ENCODE measurements at places on chromosomes 16 and 17.

DNA sequence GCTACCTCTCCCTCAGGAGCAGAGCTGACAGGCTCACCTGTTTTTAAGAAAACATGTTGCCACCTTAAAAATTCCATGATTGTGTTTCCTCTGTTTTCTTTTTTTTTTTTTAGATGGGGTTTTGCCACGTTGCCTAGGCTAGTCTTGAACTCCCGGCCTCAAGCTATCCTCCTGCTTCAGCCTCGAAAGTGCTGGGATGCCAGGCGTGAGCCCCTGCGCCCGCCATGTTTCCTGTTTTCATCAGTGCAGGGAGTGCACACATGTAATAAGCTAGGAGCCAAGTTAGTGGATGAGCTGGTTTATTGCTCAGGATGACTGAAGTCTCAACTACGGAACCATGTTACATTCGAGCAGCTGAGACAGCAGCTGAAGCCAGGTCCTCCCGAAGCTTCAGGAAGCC, 13.6 kb downstream of the MRM3 start:
- no peak for DNase-seq

DNA sequence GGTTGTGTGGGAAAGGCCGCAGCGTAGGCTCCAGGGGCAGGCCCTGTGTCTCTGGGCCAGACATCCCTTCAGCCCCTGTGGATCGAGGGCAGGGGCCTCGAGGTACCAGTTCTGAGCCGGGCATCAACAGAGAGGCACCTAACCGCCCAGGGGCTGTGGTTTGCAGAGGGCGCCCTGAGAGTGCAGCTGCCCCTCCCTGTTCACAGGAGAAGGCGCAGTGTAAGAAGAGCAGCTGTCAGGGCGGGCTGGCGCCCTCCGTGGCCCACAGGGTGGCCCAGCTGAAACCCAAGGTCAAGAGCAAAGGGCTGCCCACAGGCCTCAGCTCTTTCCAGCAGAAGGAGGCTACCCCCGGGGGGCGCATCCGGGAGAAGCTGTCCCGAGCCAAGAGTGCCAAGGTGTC, 56.5 kb downstream of the ACTG1 start:
- no peak for DNase-seq

DNA sequence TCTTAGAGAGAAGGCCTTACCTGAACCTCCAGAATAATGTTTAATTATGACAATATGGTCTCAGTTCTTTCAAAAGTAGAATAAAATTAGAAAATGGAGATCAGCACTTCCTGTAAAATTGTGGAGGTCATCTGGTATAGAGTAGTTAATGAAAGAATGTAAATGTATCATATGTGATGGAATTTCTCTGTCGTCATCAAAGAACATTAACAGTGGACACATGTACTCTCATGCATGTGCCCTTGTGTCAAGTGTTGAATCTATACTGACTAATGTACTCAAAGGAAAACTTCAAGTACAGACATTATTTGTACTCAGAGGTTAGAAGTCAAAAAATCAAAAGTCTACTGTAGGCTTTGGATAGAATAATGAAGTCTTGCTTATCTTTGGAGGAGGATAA, 129.2 kb upstream of the MYOCD start:
- DNase-seq = no peak

- DNase-seq = no peak
These were observed 19.0 kb downstream of the CBFA2T3 start for GRCh38 chr16:88957887-88958577.

DNA sequence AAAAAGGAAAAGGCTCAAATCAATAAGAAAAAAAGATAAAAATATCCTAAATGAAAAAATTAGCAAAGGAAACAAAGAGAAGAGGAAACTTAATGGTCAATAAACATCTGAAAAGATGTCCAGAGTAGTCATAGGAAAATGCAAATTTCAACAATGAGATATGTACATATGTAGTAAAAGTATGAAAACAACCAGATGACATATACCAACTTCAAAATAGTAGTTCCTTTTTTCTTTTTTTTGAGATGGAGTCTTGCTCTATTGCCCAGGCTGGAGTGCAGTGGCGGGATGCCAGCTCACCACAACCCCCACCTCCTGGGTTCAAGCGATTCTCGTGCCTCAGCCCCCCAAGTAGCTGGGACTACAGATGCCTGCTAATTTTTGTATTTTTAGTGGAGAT, 21.7 kb upstream of the NFAT5 start:
- no peak for DNase-seq

DNA sequence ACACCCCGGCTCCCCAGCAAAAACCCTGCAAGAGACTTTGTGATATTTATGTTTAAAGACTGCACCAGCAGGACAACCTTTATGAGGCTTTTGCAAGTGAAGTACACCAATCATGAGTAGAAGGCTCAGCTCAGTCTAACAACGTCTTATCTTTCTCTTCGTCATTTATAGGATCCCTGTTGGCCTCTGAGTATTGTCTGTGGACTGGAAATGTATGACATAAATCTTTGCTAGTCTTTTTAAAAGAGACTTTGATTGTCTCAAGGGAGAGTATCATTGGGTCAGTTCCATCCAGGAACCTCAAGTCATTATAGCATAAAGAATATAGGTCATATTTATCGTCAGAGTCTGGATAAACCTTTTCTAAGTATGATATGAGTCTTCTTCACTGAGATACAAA, 505.0 kb upstream of the SOX9 start:
- no peak for DNase-seq

DNA sequence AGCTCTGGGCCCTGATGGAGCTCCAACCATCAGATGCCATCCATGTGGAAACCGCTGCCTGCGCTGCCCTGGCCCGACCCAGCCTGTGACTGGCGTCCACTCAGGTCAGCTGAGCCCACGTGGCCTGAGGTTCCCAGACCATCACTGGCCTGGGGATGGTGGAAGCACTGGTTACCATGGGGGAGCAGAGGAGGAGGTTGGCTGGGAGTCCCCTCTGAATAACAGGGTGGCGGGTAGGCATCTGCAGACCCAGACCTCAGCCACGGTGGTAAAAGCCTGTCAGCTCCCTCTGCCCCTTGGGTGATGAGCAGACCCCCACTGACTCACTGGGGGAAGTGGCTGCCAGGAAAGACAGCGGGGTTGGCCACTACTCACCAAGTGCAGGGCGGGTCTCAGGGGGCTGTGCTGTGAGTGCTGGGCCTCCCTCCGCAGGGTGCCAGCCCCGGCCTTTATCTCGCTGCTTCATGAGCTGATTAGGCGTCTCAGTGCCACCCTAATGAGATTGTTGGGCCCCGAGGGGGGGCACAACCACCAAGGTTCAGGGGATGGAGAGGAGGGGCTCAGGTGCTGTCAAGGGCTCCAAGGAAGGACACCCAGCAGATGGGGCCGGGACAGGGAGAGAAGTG, at the start of gene PDE6G:
Gene PDE6G, minus strand, starts transcription at position 425 of the 626 bp plus-strand sequence. CDS start 3,237 bp downstream, outside the sequence.
- DNase-seq = no peak

- peak; percentile 86 for DNase-seq
These were observed 1.5 kb upstream of the MAF start for GRCh38 chr16:79601931-79602627.

- no peak for DNase-seq
These were observed 14.7 kb downstream of the C17orf67 start for GRCh38 chr17:56819030-56819429.

DNA sequence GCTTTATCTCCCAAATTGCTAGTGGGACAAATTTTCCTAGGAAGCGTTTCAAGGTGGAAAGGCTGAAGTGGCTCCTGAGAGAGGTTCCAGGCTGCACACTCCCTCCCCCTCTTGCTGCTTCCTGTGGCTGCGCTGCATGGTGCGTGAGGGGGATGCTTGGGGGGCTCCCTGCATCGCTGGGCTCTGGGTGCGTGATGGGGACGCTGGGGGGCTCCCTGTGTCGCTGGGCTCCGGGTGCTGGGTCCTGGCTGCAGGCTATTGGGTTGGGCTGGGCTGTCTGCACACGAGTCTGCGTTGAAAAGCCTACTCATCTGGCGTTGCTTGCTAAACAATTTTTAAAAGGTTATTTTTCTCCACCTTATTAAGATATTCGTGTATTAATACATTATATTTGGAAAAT, 30.1 kb downstream of the NDEL1 start:
- DNase-seq = no peak

- DNase-seq = peak; percentile 21
These were observed 18.9 kb upstream of the P2RX1 start for GRCh38 chr17:3935140-3935542.

GRCh38 chr17:72876413-72876812, 216.1 kb downstream of the SLC39A11 start:
- DNase-seq = no peak

- no peak for DNase-seq
These were observed 428 bp downstream of the SGSM2 start for GRCh38 chr17:2337544-2338314.
